ENCODE measurements at places on chromosomes 16 and 17.

GRCh38 chr17:36907407-36907806 is 29.9 kb upstream of the LHX1 start:
- DNase-seq: no peak

DNA sequence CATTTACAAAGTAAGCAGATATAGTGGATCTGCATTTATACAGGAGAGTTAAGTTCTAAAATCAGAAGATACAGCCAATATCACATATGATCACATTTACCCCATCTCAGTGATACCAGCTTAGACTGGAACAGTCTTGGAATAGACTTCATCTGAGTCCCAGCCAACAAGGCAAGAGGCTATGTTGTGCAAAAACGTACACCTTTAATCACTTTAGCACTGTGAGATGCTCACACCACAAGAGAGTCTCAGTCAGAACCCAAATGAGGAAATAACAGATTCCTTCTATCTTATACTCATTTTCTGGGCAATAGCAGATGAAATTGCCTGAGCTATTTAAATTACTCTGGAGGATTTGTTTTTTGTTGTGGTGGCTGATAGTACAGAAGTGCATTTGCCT is 145.6 kb downstream of the ANKFN1 start:
- no peak for DNase-seq

GRCh38 chr17:3688027-3688553 is 7.9 kb downstream of the P2RX5 start:
- DNase-seq: no peak

DNA sequence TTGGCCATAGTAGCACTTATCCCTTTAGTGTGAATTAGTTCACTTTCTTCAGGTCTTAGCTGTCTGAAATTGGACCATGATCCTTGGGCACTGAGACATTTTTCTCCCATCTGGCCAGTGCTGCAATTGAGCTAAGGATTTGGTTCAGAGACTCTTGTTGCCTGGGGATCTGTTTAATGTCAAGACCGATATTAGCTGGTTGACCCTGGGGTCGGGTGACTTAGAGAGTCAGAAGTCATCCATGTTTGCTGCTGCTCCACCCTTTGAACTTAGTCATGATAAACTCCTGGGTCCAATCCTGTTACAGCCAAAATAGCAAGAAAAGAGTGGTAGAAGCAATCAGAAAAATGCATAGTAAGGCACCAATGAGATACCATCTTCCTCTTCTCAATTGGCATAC is 45.8 kb upstream of the TOX3 start:
- no peak for DNase-seq

DNA sequence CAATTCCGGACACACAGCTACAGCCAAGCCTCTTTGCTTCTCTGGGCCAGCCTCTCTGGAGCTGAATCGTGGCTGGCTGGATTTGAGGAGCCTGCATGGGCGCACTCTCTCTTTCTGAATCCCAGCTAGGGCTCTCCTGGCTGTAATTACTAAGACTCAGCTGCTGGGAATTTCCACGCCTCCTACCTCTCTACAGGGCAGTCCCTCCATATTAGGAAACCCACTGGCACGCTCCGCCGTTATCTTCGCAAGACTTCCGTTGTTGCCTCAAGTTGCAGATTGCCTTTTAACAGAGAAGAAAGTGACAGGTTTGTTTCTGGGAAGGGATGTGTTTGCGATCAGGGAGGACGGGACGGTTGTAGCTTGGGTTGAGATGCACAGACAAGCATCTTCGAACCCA is 188.4 kb upstream of the NLRP1 start:
- no peak for DNase-seq

DNA sequence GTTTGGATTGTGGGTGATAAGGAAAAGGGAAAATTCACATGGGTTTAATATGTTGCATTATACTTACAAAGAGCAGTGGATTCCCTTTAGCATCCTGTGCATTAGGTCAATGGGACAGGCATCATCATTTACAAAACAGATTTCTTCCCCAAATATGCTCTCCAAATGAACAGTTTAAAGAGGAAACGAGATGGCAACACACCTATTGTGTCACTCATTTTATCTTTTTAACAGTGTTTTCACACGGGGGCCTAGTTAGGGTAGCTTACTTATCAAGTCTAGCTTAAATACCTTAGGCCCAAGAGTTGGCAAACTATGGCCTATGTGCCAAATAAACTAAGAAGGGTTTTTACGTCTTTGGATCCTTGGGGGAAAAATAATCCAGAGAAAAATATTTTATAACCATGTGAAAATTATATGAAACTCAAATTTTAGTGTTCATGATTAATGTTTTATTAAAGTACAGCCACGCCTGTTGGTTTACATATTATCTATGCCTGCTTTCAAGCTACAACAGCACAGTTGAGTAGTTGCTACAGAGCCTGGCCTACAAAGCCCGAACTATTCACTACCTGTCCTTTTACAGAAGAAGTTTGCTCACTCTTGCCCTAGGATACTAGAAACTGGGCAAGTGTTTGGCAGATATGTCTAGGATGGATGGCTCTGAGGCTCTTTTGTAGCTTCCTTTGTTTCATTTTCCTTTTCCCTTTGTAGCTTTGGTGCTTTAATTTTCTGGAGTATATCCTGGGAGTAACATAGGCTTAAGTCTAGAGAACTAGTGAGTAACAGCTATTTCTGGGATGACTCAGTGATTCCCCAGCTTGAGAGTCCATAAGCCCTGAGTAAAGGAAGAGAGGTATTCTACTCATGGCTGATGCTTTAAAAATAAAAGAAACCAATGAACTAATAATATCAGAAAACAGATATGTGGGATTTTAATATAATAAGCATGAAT is 12.4 kb downstream of the NUP93 start:
- DNase-seq: no peak

GRCh38 chr16:53865494-53865863 is 161.5 kb downstream of the FTO start:
- DNase-seq: no peak

DNA sequence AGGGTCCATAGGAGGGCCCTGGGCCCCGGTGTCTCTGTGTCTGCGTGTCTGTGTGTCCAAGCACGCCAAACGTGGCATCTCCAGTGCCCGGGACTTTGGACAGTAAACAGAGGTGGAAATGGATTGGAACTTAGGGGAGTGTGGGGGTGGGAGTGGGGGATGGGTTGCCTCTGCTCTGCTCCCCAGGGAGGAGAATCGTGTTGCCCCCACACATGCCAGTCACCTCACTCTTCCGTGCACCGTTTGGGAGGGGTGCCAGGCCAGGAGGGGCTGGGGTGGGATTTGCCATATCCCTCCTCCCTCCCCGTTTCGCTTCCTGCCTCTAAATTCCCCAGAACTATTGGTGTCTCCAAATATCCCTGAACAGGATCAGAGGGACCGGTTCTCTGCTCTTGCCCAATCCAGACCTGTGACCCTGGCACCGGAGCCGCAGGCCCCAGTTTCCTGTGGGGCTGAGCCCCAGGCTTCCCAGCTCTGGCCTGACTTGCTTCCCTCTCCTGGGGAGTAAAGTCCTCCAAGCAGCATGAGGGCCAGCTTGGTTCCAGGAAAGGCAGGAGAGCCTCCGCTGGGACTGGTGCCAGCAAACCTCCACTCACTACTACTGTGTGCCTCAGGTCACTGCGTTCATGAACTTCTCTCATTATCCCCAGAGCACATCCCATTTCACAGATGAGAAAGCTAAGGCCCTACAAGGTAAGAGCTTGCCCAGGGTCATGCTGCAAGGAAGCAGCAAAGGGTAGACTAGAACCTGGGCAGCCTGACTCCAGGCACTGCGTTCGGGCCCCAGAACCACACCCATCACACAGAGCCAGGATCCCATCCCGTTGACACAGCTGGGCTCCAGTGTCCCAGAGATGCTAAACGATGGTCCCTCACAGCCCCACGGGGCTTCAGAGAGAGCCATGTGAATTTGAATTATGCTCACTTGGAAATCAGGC is at the start of gene ASGR1:
ASGR1 (minus strand) TSS at position 54 of the 938 bp plus-strand sequence. CDS start 807 bp downstream, outside the sequence.
- DNase-seq: no peak

DNA sequence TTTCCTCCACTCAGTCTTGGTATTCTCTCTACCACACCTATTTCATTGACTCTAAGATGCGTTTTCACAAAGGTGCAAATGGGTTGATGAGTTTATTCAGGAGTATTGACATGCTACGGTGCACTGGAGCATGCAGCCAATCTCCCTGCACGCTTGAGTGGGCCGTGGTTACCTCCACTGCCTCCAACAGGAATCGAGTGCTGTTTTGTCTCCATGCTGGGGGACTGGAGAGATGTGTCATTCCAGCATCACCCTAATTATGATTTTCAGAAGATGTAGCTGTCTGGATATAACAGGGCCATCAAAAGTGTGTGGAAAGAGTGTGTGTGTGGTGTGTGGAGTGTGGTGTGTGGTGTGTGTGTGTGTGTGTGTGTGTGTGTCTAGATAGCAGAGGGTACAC is 351.6 kb upstream of the ZFHX3 start:
- no peak for DNase-seq

- DNase-seq: peak; percentile 73
These were observed at the start of gene NOL3 for GRCh38 chr16:67170168-67170948. TSS of gene NOL3 (plus strand) at chr16:67170538.

GRCh38 chr16:85162478-85163277 is 50.4 kb upstream of the CIBAR2 start:
- no peak for DNase-seq

- no peak for DNase-seq
These were observed 259.4 kb upstream of the IRX3 start for GRCh38 chr16:54545854-54546511.

GRCh38 chr16:12737563-12737962 is 66.1 kb downstream of the CPPED1 start:
- no peak for DNase-seq

GRCh38 chr16:65005696-65006095 is 116.2 kb downstream of the CDH11 start:
- DNase-seq: no peak

DNA sequence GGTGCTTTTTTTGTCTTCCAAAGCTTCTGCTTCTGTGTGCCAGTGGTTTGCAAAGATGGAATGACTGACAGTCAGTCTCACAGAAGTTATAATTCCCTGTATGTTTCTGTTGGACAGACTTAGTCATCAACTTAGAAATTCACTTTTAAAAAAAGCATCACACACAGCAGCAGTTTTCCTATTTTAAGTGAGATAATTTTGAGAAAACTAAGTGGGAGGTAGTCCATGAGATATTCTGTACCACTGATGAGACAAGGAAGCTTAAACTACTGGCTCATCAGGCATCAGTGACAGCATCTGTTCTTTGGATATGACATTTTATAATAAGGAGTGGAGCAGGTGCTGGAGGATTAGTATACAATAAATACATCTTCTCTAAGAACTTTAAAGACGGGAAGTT is 20.0 kb downstream of the CNP start:
- DNase-seq: no peak

GRCh38 chr16:83652943-83653342 is 154.8 kb upstream of the HSBP1 start:
- no peak for DNase-seq

DNA sequence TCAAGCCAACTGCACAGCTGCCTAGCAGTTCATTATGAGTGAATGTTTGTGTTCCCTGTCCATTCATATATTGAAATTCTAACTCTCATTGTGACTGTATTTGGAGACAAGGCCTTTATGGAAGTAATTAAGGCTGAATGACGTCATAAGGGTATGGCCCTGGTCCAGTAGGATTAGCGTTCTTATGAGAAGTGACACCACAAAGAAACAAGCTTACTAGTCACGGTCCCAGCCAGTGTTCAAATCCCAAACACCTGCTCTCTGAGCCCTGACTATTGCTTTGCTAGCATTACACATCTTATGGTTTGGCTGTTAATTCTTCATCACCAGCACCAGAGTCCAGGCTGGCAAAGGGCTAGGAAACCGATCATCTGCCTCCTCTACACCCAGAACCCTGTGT is 2.2 kb downstream of the ZNF668 start:
- DNase-seq: no peak

- no peak for DNase-seq
These were observed 1.3 kb downstream of the ABCC11 start for GRCh38 chr16:48246066-48246465.

DNA sequence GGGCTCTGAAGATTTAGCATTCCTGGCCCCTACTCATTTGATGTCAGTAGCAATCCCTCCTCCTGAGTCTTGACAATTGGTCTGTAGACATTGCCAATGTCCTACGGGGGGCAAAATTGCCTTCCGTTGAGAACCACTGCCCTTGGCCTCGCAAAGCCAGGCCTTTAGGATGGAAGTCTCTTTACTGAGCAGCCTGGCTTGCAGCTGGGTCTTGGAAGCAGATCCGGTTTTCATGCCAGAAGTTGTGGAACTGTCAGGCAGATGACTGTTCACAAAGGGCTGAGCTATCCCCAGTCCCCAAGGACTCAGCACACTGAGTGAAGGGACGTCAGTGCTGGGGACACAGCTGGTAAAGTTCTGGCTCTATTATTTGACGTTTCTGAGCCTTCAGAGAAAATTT is 83.2 kb downstream of the WSCD1 start:
- DNase-seq: no peak

DNA sequence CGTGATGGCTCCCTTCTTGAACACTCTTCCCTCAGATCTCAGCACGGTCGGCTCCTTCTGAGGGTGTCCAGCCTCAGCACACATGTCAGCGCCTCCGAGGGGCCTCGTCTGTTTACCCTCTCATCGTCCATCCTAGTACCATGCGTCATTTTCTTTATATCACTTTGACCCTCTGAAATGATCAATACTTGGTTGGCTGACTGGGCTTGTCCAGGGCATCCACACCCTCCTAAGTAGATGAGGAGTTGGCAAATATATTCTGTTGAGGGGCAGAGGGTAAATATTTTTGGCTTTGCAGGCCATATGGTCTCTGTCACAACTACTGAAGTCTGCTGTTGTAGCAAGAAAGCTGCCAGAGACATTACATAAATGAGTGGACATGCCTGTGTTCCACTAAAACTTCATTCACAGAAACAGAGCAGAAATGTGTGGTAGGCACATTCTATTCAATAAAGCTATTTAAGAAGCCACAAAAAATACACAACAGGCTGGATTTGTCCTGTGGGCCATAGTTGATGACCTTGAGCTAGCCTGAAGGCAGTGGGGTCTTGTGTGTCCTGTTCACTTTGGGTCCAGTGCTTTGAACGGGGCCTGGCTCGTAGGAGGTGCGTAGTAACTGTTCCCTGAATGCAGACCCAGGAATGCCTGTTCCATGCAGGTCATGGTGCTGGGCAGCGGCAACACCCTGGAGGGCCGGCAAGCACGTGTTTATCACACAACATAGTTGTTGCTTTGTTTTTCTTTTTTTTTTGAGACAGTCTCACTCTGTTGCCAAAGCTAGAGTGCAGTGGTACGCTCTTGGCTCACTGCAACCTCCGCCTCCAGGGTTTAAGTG is 185.8 kb downstream of the SNX29 start:
- DNase-seq: no peak

GRCh38 chr16:2697401-2697948 is 15.2 kb downstream of the KCTD5 start:
- no peak for DNase-seq

- no peak for DNase-seq
These were observed 325.3 kb upstream of the EEF2KMT start for GRCh38 chr16:5422643-5423496.

DNA sequence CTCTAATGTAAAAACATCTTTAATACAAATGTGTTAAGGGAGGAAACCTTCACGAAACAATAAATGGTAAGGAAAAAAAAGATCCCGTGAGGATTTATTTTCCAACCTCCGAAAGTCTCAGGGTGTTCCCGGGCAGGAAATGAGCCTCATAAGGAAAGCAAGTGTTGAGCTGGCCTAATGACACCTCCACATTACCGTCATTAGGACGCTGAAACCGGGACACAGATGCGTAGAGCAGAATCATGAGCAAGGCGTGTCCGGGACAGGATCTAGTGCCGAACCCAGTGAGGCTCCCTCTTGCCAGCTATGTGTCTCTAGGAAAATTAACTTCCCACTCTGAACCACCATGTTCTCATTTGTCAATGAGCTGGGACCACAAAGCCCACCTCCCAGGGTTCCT is 22.7 kb upstream of the CYTH1 start:
- DNase-seq: peak; percentile 60

Data from activated CD8-positive, alpha-beta memory T cell treated with anti-CD3 and anti-CD28 coated beads, Interleukin-2, amount 10 ng/mL, durations not matched to agents 7 days and 5 days (primary cell).